RKO (cell line): ENCODE measurements at places on chromosomes 2 and 18.

- no peak for DNase-seq
Observed at GRCh38 chr18:7619676-7620075, 52.6 kb downstream of the PTPRM start.

DNA sequence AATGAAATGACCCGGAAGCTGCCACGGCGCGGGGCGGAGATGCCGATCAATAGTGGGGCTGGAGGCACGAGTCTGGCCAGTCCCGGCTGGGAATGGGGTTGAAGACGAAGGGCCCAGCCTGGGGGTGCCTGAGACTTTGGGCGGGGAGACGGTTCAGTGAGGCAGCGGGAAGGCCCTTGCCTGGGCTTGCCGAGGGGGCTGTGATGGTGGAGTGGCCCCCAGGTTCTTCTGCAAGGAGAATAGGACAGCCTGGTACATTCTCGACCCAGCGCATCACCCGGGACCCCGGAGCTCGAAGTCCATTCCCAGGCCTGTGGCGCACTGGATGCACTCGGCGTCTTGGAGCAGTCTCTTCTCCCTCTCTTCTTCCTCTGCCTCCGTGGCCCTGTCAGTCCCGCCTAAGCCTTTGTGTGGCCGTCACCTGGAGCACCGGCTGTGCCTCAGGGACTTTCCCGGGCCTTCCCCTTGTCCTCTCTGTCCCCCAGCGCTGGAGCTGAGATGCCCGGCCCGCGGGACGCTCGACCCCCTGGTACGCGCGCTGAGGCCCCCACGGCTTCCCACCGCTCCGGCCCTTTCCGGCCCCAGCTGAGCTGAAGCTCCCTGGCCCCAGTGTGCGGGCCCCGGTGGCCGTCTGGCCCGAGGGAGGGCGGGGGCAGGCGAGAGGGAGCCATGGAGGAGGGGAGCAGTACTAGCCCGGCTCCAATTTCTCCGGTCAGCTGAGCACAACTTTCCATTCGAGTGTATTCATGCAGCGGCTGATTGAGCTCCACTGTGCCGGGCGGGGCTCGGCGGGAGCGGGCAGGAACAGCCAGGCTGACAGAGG is 8.0 kb downstream of the SIX3 start:
- DNase-seq, result no peak

DNA sequence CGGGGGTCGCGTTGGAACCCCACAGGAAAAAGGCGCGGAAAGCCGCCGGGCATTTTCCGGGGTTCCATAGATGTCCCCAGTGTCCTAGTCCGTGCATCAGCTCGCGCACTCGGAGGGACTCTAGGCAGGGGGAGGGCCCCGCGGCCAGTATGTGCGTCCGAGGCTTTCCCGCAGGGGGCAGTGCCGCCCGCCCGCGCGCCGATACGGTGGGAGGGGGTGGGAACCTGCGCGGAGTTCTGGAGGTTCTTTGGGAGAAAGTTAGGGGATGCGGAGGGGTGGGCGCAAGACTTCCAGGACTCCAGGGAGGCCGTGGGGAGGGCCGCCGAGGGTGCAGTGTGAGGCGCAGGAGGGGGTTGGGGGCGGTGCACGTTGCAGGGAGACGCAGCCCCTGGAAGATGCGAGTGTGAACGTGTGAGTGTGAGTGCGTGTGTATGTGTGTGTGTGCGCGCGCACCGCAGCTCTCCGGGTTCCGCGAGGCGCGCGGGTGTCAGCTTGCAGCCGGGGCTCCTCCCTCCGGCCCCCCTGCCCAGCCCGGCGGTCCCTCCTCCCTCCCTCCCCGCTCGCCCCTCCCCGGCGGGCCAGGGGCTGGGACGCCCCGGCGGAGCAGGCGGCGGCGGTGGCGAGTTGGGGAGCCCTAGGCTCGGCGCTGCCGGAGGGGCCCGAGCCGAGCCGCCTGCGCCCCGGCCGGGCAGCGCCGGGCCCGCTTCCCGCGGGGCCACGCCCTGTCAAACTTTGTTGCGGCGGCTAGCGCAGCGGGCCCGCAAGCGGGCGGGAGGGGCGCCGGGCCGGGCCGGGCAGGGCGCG is at the start of gene TCF7L1:
Gene TCF7L1 (plus strand): TSS at position 559 of the 804 bp plus-strand sequence. CDS start 293 bp downstream, outside the sequence.
- DNase-seq, result no peak

GRCh38 chr2:99035920-99036319 is 99.9 kb upstream of the CRACDL start:
- no peak for DNase-seq

DNA sequence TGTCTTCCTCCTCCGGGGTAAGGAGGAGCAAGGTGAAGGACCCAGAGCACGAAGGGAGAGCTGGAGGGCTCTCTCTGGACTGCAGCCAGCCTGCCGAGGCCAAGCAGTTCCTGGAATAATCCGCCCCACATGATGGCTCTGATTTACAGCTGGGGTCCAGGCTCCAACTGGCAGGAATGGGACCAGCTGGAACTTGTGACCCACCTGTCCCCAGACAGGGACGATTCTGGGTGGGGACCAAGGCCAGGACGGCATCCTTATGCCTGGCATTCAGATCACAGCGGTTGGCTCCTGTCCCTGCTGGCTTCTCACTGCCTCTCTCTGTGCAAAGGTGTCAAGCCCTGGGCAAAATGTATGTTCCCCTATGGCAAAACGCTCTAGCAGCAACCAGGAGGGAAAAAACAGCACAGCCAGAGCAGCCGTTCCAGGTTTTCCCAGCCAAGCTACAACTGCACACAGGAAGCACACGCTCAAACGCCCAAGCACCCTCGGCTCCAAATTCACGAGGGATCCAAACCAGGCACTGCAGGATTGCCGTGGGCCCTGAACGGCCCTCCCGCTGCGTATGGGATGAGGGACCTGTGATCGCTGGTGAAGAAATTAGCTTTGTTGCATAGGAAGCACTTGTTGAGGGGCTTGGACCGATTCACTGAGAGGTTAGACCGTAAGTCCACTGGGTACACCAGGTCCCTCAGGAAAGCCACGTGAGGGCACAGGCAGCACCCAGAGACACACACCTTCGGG is 35.8 kb downstream of the FAM178B start:
- DNase-seq, result no peak

DNA sequence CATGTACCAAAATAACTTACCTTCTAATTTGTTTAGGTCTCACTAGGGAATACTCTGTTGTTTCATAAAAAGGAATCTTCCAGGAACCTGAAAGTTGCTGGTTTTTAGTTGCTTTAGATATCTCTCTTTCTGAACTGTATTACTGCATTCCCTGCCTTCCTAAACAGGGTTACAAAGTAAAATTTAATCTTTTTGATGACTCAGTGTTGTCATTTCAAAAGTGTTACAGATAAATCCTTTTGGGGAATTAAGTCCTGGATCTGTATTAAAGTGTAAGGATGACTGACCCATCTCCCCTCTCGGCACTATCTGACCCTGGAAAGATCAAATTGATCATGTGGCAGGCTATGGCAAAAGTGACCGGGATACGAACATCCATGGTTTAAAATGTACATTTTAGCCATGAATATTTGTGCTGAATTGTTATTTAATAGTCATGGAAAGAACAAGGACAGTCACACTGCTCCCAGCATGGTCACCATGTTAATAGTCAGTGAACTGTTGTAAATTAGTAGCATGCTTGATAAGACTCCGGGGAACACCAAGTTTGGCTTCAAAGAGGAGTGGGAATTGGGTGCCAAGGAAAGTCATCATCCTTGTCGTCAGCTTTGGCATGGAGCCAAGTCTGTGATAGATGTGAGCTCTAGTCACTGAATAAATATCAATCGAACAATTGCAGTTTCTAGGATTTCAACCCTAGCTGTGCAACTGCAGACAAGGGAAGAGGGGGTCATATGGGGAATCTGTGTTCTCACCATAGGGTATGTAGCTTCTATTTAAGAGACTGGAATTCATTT is 4.2 kb downstream of the PLEKHA3 start:
- DNase-seq, result peak; percentile 49
